Smooth muscle cell of the brain vasculature (primary cell): ENCODE measurements at places on chromosomes 6 and 20.

- no peak for DNase-seq
Observed at GRCh38 chr6:5582762-5583161, 321.4 kb downstream of the FARS2 start.

DNA sequence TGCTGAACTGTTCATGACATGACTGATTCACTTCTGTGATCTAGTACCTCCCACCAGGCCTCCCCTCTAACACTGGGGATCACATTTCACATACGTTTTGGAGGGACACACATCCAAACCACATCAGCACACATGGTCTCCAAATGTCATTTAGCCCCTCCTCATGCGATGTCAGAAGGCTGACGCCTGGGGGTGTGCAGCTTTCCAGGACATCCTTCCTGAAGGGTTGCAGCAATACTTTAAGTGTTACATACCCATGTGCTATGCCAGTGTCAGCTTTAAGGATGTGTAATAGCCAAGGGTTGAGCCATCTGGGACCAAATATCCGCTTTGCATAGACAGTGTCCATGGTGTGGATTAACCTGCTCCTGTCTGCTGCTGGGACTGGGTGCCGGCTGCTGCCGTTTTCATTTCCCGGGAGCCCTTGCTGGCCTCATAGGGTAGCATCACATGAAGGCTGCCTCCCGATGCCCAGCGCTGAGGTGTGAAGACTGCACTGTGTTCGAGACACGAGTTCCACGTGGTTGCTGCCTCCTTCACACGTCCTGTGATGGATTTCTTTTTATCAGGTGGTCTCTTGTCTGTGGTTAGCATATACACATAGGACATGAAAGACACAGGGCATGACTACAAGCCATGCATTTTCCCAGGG is 219.0 kb downstream of the THBS2 start:
- no peak for DNase-seq

DNA sequence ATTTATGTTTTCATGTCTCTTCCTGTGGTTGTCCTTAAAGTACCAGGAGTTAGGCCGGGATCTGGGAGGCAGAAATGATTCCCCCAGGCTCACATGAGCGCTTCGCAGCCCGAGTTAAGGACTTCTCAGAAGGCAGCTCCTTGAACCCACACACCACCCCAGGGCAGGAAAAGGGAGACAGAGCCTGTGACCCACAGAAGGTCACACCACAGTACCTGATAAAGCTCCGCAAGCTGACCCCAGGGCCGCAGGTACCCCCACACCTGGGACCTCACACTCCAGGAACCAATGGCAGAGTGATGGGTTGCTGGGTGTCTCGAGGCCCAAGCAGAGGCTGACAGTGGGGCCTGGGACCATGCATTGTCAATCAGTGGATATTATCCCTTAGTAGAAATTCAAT is 207.6 kb downstream of the CDH4 start:
- DNase-seq: no peak

- peak; percentile 10 for DNase-seq
Observed at GRCh38 chr20:6178537-6178936, 55.7 kb upstream of the FERMT1 start.

GRCh38 chr20:52572687-52573086 is 381.1 kb upstream of the ZFP64 start:
- DNase-seq: no peak

DNA sequence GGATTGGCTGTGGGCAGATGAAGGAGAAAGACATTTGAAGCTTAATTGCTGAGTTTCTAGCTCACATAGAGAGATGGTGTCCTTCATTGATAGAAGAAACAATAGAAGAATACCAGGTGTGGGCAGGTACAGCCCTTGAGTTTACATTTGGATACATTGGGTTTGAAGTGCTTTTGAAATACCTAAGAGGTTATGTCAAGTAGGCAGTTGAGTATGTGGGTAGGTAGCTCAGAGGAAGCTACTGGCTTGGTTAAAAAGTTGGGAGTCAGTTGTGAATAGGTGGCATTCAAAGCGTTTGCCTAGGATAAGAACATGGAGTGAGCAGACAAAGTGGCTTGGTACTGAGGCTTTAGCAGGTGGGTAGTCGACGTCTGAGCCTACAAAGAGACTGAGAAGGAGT is 25.0 kb downstream of the NDUFAF5 start:
- DNase-seq: no peak

DNA sequence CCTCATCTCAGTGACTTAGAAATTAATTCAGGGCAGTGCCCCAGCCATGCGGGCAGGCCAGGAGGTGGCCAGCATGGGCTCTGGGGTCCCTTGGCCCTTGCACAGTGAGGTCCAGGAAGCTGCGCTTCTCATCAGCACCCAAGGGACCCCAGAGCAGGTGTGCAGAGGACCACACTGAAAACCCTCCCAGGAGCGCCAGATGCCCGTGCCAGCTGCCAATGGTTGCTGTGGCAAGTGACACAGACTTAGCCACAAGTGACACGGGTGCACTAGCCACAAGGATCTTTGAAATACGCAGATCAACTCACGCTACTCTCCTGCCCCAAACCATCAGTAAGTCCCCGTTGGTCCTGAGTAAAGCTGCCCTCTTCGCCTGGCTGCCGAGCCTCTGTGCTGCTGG is 88.1 kb downstream of the ERMARD start:
- DNase-seq: no peak

DNA sequence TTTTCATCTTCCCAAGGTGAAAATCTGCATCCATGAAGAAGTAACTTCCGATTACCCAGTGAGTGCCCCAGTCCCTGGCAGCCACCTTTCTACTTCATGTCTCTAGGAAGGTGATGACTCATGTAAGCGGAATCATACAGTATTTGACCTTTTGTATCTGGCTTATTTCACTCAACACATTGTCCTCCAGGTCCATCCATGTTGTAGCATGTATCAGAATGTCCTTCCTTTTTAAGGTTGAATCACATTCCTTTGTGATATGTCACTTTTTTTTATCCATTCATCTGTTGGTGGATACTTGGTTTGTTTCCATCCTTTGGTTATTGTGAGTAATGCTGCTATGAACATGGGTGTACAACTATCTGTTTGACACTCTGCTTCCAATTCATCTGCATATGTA is 176.3 kb upstream of the CDYL start:
- DNase-seq: no peak

DNA sequence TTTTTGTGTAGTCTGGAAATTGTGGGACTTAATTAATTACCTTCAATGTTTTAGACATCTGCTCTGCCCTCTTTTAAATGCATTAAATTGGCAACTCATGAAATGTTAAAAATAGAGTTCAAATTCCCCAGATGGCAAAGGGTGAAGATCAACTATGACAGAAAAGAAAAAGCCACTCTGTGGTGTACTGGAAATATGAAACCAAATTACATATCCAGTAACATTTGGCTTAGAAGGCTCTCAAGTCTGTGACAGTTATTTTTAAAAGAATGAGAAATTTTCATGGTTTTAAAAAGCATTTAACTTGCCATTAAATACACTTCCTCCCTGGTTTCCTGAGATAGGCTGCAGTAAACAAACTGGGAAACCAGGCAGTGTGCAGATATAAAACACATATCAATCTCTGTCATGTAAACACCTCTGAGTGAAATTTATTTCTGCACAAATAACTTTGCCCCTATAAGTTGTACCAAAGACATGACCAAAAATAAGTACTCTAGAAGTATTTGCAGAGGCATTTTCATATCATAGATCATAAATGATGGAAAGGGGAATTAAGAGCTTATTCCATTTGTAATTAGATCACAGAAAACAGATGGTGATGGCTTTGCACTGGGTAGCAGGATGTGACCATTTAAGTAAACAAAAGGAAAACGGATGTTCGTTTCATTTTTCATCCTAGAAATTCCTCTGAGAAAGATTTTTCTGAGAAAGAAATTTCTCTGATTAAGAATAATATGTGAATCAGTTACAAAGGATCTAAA is 360.1 kb downstream of the SAMD5 start:
- no peak for DNase-seq

- DNase-seq: no peak
Observed at GRCh38 chr20:58361481-58362205, 27.4 kb upstream of the VAPB start.

GRCh38 chr6:11796829-11797228 is 18.2 kb upstream of the ADTRP start:
- no peak for DNase-seq

DNA sequence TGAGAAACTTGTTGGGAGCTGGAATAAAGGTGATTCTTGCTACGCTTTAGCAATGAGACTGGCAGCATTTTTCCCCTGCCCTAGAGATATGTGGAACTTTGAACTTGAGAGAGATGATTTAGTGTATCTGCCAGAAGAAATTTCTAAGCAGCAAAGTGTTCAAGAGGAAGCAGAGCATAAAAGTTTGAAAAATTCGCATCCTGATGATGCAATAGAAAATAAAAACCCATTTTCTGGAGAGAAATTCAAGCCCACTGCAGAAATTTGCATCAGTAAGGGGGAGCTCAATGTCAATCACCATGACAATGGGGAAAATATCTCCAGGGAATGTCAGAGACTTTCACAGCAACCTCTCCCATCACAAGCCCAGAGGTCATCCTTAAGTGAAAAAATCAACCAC is 35.3 kb downstream of the MICA start:
- no peak for DNase-seq

DNA sequence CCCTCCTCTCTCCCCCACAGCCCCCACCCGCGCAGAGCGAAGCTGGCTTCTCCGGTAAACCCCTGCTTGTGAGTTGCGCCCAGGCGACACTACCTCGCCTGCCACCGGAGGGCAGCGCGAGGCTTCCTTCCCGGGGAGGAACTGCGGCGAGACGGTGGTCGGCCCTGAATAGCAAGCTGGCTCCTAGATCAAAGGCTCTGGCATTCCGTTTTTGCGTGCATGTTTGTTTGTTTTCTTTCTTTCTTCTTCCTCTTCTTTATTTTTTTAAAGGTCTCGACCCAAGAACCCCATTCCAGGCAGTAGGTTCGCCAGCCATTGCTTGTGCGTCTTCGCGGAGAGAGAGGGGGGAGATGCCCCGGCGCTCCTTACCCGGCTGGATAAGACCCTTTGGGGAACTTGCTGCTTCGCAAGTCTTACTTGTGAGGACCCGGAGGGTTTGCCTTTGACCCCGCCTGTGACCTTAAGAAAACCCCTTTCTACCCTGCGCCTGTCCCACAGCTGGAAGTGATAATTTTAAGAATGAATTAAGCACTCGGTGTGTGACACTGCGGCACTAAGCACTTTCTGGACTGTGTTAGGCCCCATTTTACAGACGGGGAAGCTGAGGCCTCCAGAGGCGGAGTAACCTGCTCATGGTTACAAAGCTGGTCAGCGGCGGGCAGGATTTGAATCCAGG is 92.7 kb upstream of the SIRPA start:
- no peak for DNase-seq

DNA sequence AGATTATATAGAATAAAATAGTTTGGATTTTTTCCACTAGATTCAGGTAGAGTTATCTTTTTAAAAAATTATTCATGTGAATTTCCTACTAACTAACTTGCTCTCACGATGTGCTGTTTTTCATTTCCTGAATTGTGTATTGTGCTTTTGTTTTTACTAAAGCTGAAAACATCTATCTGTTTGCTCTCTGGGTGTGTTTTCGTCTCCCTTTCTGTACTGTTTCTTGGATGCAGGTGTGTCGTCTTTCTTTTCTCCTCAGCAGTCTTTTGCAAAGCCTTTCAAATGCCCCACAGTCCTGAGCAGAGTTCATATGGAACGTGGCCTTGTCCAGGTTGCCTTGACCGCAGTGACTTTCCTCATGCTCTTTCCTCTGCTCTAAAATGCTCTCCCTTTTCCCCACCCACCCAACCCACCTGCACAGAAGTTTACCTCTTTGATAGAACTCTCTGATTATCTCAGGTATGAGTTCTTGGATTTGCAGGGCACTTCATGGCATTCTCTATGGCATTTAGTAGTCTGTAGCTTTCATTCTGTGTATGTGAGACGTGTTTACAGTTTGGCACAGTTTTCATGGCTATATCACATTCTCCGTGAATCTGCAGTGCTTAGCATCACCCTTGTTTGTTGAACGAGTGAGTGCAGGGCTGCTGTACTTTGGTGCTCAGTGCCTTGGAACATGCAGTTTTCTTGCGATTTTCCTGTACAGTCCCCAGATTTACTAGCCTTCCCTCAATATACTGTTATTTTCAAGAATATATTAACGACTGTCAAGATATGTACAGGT is 77.1 kb downstream of the FARS2 start:
- no peak for DNase-seq

- DNase-seq: no peak
Observed at GRCh38 chr6:9295644-9296043, 860.3 kb upstream of the SLC35B3 start.

DNA sequence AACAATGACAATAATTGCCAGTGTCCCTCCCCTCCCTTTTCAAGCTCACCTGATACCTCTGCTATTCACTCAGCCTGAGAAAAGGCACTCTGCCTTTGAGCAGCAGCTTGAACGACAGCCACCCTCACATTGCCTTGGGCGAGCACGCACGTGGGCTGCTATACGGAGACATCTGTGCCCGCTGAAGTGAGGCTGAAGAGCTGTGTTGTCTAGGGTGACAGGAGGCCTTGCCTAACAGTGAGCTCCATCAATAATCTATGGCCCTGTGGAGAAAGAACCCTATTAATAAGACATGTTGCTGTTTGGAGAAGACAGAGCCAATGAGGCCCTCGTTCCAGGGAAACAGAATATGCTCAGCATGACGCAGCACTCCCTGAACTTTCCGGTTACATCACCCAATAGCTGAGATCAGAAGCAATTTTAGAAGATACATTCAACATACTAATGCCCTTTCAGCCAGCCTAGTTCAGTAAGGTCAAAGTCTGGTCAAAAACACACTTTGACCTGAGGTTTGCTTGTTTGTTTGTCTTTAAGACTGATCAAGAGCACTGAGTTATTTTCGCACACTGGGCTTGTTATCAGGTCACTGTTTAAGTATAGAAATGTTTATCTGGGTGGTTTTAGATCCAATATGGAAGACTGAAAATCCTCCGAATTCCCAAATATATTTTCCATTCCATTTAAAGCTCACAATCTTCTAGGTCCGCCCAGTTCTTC is 30.6 kb downstream of the RBM24 start:
- no peak for DNase-seq

- DNase-seq: no peak
Observed at GRCh38 chr6:38375341-38375740, 264.4 kb downstream of the BTBD9 start.

GRCh38 chr20:11650566-11650965 is 267.1 kb upstream of the BTBD3 start:
- no peak for DNase-seq

- DNase-seq: no peak
Observed at GRCh38 chr20:48626226-48626937, 201.4 kb downstream of the PREX1 start.

GRCh38 chr6:151609146-151609902 is 115.5 kb downstream of the CCDC170 start:
- no peak for DNase-seq

- DNase-seq: no peak
Observed at GRCh38 chr20:11467436-11467835, 450.3 kb upstream of the BTBD3 start.
